ENCODE measurements at places on chromosomes 6 and 20.

- DNase-seq: no peak
These were observed 78.9 kb upstream of the BEND6 start for GRCh38 chr6:56875961-56876360.

DNA sequence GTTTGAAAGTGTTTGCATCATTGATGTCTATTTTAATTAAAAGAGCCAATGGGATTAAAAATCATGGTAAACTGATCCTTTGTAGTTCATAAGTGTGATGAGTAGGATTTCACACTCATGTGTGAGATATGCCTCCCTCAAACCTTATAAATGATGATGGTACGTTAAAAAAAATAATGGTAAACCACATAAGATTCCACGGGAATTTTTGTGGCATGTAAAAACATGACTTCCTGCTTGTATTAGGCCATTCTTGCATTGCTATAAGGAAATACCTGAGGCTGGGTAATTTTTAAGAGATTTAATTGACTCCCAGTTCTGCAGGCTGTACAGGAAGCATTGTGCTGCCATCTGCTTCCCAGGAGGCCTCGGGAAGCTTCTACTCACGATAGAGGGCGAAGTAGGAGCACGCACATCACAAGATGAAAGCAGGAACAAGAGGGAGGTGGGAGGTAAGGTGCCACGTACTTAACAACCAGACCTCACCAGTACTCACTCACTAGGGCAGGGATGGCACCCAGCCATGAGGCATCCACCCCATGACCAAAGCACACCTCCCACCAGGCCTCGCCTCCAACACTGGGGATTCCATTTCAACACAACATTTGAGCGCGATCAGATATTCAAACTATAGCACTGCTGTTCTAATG is 187.6 kb upstream of the QKI start:
- no peak for DNase-seq

DNA sequence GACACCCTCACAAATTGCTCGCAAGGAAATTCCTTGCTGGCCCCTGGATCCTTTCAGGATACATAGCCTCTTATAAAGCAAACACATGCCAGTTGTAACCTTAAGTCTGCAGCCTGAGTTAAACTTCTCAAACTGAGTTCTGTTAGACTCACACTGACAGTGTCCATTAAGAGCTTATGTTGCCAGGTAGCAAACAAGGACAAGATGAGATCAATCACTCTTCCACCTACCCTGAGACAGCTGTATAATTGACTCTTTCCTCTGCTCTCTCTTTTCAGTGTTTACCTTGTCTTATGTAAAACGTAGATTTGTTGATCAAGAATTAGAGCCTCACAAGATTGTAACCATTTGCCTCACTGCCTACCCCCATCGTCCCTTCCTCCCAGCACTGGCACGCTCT is 359.8 kb downstream of the EPM2A start:
- no peak for DNase-seq

DNA sequence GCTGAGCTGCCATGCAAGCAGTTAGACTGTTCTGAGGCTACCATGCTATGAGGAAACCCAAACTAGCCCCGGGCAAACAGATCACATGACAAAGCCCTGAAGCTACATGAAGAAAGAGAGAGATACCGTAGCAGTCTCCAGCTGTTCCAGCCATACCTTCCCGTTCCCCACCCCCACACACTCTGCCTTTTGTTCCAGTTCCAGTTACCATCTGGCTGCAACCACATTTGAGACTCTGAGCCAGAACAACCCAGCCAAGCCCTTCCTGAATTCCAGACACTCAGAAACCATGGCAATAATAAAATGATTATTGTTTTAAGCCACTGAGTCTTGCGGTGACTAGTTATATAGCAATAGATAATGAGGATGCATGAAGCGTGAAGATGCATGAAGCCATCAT is 28.3 kb downstream of the RIN2 start:
- DNase-seq: no peak

DNA sequence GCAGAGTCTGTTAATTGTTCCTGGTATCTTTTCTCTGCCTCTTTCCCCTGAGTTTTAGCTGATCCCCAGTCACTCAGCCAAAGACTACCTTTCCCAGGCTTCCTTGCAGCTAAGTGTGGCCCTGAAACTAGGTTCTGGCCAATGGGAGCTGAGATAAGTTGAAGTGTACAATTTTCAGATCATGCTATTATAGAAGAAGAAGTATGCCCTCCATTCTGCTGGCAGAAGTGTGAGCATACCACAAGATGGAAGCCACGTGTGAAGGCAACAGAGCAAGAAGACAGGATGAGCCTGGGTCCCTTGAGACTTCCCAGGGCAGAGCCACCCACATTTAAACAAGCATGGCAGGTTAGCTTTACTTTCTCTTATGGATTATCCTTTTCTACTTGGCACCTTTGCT is 273.2 kb downstream of the HIVEP2 start:
- no peak for DNase-seq

- DNase-seq: no peak
These were observed 26.9 kb upstream of the TSHZ2 start for GRCh38 chr20:52945268-52945667.

DNA sequence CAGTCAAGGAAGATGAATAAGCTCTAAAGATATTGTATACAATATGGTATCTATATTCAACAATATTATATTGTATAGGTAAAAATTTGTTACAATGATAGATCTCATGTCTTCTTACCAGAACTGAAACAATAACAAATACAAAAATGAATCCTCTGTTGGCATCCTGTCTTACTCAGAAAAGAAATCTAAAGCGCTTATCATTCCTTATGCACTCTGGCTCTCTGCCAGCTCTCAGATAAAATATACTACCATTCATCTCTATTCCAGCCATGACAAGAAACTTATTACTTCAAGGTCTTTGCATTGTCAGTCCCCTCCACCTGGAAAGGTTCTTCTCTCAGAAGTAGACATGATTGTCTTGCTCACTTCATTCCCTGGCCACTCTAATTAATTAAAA is 138.6 kb downstream of the THEMIS start:
- DNase-seq: no peak

DNA sequence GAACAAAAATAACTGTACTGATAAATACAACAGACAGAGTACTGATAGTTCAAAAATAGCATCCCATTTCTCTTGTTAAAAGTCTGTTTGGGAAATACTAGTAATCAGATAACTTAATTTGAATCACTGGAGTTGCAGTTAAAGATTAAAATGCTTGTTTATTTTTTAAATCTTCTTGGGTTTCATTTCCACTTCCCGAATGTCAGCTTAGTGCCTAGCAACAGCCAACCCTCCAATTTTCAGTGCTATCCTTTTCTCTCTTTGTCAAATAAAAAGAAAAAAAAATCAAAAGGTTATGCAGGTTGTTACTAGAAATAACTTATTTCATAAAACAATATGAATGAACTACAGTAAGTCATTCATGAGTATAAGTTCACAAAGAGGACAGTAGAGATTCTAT is 257.7 kb upstream of the STXBP5 start:
- no peak for DNase-seq

GRCh38 chr20:48284315-48284714 is 499.0 kb upstream of the SULF2 start:
- DNase-seq: no peak

GRCh38 chr6:81806793-81807565 is 54.5 kb upstream of the TENT5A start:
- DNase-seq: no peak

- no peak for DNase-seq
These were observed 306.7 kb downstream of the CDH4 start for GRCh38 chr20:61558726-61559125.

GRCh38 chr20:49859807-49860206 is 47.2 kb downstream of the SLC9A8 start:
- no peak for DNase-seq

- no peak for DNase-seq
These were observed 220.7 kb downstream of the ZFAND3 start for GRCh38 chr6:38040254-38040653.

GRCh38 chr6:34688956-34689355 is 7.6 kb downstream of the ILRUN start:
- no peak for DNase-seq

DNA sequence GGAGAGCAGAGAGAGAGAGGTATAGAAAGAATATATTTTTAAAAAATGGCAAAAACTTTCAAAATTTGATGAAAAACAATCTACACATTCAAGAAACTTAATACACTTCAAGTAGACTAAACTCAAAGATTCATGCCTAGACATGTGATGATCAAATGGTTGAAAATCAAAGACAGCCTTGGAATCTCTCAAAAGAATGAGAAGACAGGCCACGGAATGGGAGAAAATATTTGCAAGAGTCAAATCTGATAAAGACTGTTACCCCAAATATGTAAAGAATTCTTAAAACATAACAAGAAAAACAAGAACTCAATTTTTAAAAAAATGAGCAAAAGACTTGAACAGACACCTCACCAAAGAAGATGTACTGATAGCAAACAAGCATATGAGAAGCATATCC is 49.7 kb downstream of the THEMIS start:
- DNase-seq: no peak

GRCh38 chr6:152094992-152095592 is 287.6 kb downstream of the ESR1 start:
- no peak for DNase-seq

GRCh38 chr20:9515214-9515585 is 810 bp downstream of the LAMP5 start:
- no peak for DNase-seq

DNA sequence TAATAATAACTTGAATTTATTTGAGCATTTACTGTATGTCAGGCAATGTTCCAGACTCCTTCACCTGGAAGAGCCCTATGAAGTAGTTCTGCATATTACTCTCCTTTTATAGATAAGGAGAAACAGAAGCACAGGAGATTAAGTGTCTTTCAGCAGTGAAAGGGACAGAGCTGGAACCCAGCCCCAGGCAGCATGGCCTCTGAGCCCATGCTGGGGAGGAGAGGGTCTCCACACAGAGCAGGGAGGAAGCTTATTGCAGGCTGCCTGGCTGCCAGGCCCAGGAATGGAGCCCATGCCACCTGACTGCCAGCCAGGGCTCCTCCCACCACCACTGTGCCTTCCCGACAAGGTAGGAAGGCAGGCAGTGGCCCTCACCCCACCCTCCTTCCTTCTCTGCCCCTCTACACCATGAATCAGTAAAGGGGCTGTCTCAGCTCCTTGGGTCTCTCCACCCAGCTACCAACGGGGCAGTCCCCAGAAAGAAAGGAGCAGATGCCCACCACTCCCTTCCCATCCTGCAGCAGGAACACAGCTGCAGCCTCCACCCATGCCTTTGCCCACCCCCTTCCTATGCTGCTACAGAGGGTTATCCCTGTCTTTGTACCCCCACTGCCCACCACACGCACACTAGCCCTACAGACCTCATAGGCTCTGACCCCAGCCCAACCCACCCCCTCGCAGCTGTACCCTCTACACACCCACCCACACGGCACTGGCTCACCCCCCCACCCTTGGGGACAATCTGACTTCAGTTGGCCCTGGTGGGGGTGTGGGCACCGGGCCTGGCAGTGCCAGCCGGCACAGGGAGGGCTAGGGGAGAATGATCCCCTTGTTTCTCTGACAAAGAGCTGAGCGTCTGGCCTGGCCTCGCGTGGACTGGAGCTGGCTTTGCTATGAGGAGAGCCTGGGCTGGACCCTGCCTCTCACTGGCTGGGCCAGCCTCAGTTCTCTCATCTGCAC is 41.8 kb downstream of the TFEB start:
- no peak for DNase-seq

- DNase-seq: no peak
These were observed 548.2 kb upstream of the FLRT3 start for GRCh38 chr20:14885661-14886060.

GRCh38 chr20:38303908-38304379 is at the start of gene BPI:
TSS of gene BPI (plus strand) at chr20:38304156. CDS start at chr20:38304224, 68 bp downstream.
- DNase-seq: no peak

- DNase-seq: no peak
These were observed 493 bp downstream of the CRYBG1 start for GRCh38 chr6:106360989-106361430.

DNA sequence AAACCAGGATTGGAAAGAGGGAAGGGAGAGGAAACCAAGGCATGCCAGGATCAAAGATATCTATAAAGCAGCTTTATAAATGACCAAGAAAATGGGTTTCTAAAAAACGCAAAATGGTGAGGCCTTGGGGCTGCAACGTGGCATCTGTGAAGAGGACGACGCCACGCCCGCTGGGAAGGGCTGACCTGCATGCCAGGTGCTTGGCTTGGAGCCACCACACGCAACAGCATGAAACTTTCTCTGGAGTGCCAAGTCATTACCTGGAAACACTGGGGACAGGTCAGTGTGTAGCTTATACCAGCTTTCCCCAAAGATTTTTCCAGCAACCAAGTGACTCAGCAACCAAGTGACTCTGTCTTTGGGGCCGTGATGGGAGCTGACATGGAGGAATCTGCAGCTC is 82.5 kb downstream of the POPDC3 start:
- DNase-seq: no peak

- DNase-seq: no peak
These were observed 9.9 kb downstream of the HEY2 start for GRCh38 chr6:125759184-125759902.
